WTC11 (cell line): ENCODE measurements at places on chromosomes 6 and 20.

GRCh38 chr6:160742090-160742489 is 40.0 kb downstream of the PLG start:
- DNase-seq: no peak

- peak; percentile 23 for DNase-seq
Observed at GRCh38 chr20:64106981-64107735, at the start of gene NPBWR2. TSS of gene NPBWR2 (minus strand) at chr20:64107565. CDS start at chr20:64106831, 734 bp downstream.

- no peak for DNase-seq
Observed at GRCh38 chr20:38987777-38988176, 25.6 kb downstream of the DHX35 start.

- DNase-seq: no peak
Observed at GRCh38 chr6:36249536-36249935, 20.3 kb upstream of the PNPLA1 start.

GRCh38 chr20:48064929-48065328 is 279.6 kb upstream of the SULF2 start:
- no peak for DNase-seq

DNA sequence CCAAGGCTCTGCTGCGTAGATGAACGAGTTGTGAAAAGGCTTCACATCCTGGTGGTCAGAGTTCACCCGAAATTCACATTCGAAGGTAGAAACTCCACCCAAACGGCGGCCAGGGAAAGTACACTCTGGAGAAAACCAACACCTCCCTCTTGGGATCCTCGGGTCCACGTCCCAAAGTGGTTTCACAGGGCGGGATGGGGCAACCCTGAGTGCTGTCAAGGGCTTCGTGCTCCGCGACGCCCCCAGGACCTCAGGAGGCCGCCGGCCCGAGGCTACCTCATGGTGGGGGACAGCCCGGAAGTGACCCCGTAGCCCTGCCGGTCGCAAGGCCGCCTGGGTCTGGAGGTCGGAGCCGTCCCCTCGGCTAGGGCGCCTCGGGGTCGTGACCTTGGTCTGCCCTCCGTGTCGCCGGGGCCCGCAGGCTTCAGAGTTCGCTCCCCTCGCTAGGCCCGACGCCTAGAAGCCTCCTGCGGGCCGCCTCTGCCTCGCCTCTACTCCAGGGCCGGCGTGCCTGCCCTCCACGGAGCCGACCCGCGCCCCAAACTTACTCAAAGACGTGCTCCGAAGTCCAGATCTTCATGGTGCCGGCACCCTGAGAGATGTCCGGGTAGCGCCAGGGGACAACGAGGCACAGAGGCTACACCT is at the start of gene PRELID3B:
Gene PRELID3B, minus strand, starts transcription at position 636 of the 645 bp plus-strand sequence. Its CDS starts 56 bp downstream, at position 580.
- DNase-seq: peak; percentile 50

DNA sequence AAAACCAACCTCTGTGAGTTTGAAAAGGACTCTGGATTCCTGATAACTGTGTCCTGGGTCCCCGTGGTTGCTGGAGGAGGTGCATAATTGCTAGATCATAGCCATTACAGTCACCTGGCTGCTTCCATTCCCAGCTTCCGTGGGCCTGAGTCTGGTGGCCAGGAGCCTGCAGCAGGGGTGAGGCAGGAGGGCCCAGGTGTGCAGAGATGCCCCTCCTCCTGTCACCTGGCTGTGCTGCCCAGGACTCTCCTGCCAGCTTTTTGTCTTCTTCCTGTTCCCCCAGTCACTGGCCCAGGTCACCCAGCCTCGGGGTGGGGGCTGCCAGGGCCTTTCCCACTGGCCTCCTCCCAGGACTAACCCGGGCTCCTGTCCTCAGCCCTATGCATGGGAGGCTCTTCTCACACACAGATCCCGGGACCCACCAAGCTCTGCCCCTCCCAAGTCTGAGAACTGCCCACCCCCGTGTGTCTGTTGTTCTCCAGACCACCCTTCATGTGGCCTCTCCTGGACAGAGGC is 30.0 kb downstream of the RAET1L start:
- no peak for DNase-seq

- no peak for DNase-seq
Observed at GRCh38 chr20:51216850-51217249, 193.9 kb upstream of the KCNG1 start.

DNA sequence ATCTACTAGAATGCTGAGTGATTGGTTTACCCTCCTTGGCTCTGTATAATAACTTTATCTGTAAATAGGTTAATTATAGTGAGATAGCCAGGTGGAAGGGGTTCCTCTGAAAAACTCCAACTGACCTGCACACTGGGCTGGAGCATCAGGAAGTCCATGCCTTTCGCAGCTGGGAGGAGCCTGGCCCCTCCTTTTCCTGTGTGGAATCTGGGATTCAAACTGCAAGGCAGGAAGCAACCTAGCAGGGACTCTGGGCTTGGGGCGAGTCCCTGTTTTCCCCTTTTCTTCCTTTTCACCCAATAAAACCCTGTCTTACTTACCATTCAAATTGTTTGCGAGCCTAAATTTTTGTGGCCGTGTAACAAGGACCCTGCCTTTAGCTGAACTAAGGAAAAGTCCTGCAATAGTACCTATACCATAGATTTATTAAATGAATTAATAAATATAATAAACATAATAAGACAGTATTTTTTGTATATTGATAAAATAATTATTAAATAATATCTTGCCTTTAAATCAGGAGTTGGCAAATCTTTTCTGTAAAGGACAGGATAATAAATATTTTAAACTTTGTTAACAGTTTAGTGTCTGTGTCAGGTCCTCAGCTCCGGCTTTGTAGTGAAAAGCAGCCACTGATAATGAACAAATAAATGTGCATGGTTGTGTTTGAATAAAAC is 406.2 kb upstream of the MMS22L start:
- peak; percentile 49 for DNase-seq

GRCh38 chr20:48457193-48458002 is 370.4 kb downstream of the PREX1 start:
- DNase-seq: no peak

GRCh38 chr6:36319436-36319762 is 17.3 kb downstream of the BNIP5 start:
- DNase-seq: no peak

DNA sequence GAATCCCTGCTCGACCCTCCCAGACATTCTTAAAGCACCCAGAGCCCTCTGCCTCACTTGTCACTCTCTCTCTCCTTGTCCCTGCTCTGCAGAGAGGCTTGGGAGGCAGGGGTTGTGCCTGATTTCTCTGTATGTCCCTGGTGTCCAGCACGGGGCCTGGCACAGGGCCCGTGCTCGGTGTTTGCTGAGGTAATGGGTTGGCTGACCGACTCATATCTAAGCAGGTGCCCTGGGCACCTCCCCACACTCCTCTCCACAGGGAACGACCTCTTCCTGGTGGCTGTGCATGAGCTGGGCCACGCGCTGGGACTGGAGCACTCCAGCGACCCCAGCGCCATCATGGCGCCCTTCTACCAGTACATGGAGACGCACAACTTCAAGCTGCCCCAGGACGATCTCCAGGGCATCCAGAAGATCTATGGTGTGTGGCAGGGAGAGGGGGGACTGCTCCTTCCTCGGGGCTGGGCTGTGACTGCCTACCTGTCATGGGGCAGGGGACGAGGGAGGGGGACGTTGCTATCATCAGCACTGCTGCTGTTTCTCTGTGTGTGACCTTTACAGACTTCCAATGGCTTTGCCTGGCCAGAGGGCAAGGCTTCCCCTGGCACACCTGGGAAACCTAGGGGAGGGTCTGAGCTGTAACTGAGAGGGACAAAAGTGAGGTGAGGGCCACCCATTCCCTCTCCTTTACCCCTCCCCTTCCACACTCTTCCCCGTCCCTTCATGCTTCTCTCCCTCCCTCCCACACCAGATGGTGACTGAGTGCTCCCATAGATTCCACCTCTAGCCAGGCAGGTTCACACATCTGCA is 14.2 kb downstream of the MMP24OS start:
- no peak for DNase-seq

DNA sequence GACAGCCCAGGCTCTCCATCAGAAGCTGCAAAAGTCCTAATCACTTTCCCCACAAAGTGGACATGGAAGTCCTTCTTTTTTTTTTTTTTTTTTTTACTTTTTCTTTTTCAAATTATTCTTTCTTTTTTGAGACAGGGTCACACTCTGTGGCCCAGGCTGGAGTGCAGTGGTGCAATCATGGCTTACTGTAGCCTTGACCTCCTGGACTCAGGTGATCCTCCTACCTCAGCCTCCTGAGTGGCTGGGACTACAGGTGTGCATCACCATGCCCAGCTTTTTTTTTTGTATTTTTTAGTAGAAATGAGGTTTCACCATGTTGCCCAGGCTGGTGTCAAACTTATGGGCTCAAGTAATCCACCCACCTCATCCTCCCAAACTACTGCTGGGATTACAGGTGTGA is 29.0 kb upstream of the AKIRIN2 start:
- DNase-seq: no peak

DNA sequence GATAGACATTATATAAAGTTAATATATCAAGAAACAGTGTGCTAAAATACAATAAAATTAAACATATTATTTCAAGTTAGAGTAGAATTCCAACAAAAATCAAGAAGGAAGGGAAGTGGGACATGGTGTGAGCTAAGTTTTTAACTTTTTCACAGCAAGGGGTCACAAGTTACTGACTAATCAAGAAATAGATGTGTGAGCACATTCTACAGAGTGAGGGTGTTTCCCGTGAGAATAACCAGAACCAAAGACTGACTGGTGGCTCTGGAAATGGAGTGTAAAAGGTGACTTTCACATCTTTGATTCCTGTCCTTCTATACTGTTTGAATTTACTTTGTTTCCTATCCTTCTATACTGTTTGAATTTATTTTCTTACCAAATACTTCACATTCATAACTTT is 206.6 kb downstream of the TASP1 start:
- DNase-seq: no peak

GRCh38 chr6:121460170-121460569 is 24.7 kb downstream of the GJA1 start:
- no peak for DNase-seq

- DNase-seq: no peak
Observed at GRCh38 chr6:165480916-165481315, 171.5 kb upstream of the C6orf118 start.

DNA sequence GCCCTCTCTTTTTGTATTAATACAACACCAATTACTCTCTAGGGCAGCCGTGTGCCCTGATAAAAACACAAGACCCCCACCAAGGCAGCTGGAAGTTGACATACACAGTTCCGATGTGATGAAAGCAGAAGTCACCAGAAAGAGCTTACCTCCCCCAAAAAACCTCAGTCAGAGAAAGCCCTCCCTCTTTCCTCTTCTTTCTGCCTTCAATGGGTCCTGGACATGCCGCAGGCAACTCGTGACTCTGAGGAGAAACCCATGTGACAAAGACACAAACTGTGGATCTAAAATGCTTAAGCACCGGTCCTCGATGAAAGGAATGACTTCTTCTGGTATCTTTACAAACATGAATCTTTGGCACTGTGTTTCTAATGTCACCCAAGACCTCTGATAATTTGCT is 117.7 kb upstream of the CCDC28A start:
- no peak for DNase-seq

DNA sequence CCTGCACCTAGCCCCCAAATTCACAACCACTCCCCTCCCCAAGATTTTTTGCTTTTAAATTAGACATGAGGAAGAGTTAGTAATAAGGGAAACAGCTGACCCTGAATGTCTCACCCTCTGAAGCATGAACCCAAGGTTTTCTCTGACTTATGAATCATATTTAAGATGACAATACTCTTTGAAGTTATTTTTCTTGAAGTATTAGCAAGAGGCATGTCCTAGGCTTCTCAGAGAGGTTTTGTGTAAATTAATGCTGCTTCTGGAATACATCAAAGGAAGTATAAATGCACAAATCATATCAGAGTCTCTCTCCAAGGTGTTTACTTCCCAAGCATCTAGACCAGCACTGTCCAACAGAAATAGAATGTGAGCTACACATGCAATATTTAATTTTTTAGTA is 408.1 kb upstream of the MARCKS start:
- no peak for DNase-seq

DNA sequence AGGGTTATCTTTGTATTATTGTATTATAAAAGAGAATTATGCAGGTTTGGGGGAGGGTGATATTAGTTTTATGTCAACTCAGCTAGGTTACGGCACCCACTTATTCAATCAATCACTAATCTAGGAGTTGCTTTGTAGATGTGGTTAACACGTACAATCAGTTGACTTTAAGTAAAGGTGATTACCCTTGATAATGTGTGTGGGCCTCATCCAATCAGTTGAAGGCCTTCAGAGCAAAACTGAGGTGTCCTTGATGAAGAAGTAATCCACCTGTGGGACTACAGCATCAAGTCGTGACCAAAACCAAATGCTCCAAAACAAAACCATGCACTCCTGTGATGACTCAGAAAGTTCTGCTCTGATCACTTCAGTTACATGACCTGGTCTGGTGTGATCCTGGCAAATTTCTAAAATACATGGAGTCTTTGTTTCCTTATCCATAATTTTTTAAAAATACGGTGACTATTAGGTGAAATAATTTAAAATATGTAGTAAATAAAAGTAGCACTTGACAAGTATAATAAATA is 114.1 kb downstream of the IYD start:
- no peak for DNase-seq

DNA sequence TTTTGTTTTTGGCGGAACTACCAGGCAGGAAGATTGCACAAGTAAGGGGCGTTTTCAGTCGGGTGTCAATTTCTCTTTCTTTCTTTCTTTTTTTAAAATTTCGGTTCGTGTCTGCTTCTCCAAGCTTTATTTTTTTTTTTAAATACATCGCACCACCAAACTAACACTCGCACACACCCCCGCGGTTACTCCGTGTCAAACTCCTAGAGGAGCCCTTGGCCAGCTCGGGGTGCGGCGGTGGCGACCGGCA is 338 bp downstream of the UTRN start:
- DNase-seq: no peak

GRCh38 chr20:49580813-49581174 is 12.9 kb upstream of the PTGIS start:
- no peak for DNase-seq

DNA sequence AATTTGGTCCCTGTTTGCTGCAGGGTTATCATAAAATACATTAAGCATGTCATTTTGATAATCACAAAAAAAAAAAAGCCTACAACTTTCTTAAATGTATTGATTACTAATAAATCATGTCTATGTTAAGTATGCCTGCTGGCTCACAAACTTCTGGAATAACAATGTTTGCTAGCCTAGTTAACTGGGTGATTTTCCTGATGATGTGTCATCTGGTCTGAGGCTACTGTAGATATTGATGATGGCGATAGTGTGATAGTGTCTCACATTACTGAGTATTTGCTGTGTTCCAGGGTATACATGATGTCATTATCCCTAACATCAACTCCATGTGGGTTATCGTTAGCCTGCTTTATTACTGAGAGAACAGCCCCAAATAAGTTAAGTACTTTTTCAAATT is 86.2 kb upstream of the VSTM2L start:
- DNase-seq: no peak
